Neuronal stem cell (in vitro differentiated cells): ENCODE measurements at places on chromosomes 7 and 10.

- no peak for DNase-seq
- no peaks in the 10 kb centered on the region for H3K27me3 ChIP-seq
- no peak overlapping the region for H3K27ac ChIP-seq
- no peaks in the 10 kb centered on the region for H3K4me1 ChIP-seq
- H3K4me3 ChIP-seq, result no peak overlapping the region
Observed at GRCh38 chr7:142579946-142580345, 169.3 kb upstream of the PRSS1 start.

GRCh38 chr7:98185101-98185500, 26.1 kb upstream of the BHLHA15 start:
- H3K27me3 ChIP-seq, result no peaks in the 10 kb centered on the region
- no peak for DNase-seq
- no peaks in the 10 kb centered on the region for H3K4me1 ChIP-seq
- H3K27ac ChIP-seq, result no peak overlapping the region

DNA sequence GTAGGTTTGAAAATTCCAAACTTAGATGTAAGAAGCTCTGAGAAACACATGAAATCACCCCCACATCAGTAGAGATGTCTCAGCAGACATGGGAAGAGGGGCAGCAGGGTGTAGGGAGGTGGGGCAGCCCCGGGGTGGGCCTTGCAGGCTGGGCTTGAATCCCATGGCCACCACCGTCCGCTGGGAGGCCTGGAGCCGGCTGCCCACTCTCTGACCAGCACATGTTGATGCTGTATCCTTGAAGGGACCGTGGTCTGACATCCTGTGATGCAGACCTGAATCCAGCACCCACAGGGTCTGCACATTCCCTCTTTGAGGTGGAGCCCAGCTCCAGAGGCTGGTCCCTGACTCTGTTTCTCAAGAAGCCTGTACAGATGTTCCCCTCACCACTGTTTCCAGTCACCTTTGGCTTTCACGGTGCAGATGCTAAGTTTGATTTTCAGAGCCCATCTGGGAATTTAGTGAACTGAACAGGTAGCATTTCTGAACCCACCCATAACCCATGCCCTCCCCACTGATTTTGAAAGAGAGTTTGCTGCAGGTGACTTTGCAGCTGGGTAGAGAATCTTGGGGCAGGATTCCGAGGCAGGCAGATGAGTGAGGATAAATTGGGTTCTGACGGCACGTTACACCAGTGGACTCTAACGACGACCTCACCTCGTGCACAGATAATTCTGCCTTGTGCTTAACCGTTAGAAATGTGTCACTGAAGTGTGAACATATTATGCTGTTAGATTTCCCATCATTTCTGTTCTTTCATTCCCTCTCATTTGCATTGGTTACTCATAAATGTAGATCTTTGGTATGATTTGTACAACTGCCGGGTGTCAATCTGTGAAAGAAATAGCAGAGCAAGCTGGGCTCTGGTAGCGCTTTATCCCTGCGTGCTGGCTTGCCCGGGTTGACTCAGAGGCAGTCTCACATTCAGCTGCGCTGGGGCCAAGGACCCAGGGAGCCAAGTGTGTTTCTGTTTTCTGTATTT, 45.7 kb downstream of the IKZF1 start:
- no peaks in the 10 kb centered on the region for H3K27me3 ChIP-seq
- no peak for DNase-seq
- H3K27ac ChIP-seq, result no peak overlapping the region
- H3K36me3 ChIP-seq, result no peaks in the 10 kb centered on the region
- H3K4me1 ChIP-seq, result no peaks in the 10 kb centered on the region

DNA sequence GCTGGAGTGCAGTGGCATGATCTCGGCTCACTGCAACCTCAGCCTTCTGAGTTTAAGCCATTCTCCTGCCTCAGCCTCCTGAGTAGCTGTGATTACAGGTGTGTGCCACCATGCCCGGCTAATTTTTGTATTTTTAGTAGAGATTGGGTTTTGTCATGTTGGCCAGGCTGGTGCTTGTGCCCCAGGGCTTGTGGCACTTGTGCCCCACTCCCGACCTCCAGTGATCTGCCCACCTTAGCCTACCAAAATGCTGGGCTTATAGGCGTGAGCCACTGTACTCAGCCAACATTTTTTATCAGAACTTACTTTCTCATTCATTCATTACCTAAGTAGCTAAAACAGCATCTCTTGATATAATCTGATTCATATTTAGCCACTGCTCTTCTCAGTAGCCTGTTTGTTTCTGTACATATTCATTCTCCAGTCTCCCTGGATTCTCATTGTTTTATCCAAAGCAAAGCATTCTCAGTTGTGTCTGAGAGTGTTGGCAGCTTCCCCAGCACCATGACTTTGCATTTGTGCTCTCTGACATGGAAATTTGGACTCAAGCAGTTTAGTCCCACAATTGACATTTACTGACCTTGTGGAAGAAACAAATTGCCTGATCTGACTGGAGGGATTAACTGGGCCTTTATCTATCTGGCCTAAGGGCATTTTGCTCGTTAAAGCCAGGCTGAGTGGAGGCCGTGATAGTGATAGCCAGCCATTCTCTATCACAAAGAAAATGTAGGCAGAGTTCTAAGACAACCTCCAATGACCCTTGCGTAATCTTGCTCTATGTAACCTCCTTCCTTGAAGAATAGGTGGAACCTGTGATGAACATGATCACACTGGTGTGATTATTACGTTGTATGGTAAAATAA, 44.9 kb downstream of the AKR1B15 start:
- no peak overlapping the region for H3K4me3 ChIP-seq
- H3K27ac ChIP-seq, result no peak overlapping the region
- H3K27me3 ChIP-seq, result no peaks in the 10 kb centered on the region
- DNase-seq, result no peak
- no peaks in the 10 kb centered on the region for H3K36me3 ChIP-seq
- no peaks in the 10 kb centered on the region for H3K4me1 ChIP-seq

- H3K36me3 ChIP-seq, result no peaks in the 10 kb centered on the region
- no peaks in the 10 kb centered on the region for H3K27me3 ChIP-seq
- H3K4me3 ChIP-seq, result no peak overlapping the region
- H3K4me1 ChIP-seq, result no peaks in the 10 kb centered on the region
- H3K27ac ChIP-seq, result no peak overlapping the region
Observed at GRCh38 chr10:109953766-109954165, 30.5 kb upstream of the XPNPEP1 start.

- no peaks in the 10 kb centered on the region for H3K4me1 ChIP-seq
- no peak overlapping the region for H3K27ac ChIP-seq
- no peaks in the 10 kb centered on the region for H3K36me3 ChIP-seq
- no peak overlapping the region for H3K4me3 ChIP-seq
- no peak for DNase-seq
- no peaks in the 10 kb centered on the region for H3K27me3 ChIP-seq
Observed at GRCh38 chr7:15389073-15389472, 172.7 kb downstream of the AGMO start.

- no peaks in the 10 kb centered on the region for H3K27me3 ChIP-seq
- no peak overlapping the region for H3K4me3 ChIP-seq
- no peak overlapping the region for H3K27ac ChIP-seq
- DNase-seq, result no peak
Observed at GRCh38 chr10:115844591-115844990, 428.4 kb downstream of the GFRA1 start.
